ENCODE measurements at places on chromosomes 4 and X.

- no peak for DNase-seq
These were observed 30.1 kb upstream of the KIAA0232 start for GRCh38 chr4:6752486-6752829.

DNA sequence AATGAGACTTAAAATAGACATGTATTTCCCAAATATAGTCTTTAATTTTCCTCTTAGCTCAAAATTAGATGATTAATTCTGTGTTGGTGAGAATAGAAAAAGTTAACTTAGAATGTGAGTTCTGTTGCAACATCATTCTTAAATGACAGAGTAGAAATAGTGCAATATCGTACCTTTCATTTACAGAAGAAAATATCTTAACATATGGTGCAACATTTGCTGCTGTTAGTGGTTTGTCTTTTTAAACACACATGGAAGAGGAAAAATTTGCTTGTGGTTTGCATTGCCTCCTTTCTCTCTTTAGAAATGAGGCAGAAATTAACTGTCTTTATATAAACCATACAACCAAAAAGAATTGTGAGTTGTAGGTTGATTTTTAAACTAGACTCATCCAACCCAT is 39.3 kb upstream of the FHDC1 start:
- DNase-seq, result no peak

DNA sequence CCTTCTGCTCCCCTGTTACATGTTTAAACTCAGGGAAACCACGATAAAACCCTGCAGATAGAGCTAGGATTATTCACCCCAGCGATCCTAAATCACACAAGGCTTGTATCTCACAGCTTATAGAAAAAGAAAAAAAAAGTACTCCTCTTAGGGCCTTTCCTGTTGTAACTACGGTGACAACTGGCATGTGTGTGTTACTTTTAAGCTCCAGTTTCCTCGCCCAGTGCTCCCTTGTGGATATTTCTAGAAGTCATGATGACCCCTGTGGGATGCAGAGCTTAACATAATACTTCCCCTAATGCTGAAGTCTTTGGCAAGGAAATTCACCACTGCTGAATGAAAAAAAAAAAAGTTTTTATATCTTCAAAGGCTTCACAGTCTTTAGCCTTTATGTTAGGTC is 114.7 kb downstream of the NWD2 start:
- DNase-seq, result no peak

DNA sequence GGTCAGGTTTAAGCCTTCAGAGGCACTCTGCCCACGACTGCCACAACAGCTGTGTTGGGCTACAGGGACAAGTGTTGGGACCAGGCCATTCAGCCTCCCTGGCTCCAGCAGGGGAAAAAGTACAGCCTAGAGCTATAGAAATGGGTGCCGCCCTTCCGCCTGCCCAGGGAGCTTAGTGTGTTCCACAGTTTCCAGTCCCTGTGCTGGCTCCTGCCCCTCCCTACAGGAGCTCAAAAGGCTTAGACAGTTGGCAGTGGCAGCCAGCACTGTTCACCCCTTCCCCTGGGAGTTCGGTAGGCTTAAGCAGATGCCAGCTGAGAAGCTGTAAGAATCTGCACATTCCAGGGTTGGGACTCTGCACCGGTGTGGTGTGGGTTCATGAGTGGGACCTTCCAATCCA is 408.2 kb upstream of the INTU start:
- DNase-seq, result no peak

GRCh38 chr4:137707102-137707620 is 174.9 kb upstream of the PCDH18 start:
- no peak for DNase-seq

- DNase-seq, result no peak
These were observed 198.8 kb downstream of the VEGFC start for GRCh38 chr4:176593943-176594342.
